ENCODE measurements at places on chromosomes 4 and X.

GRCh38 chr4:174278467-174278866 is 5.0 kb downstream of the FBXO8 start:
- DNase-seq = no peak

DNA sequence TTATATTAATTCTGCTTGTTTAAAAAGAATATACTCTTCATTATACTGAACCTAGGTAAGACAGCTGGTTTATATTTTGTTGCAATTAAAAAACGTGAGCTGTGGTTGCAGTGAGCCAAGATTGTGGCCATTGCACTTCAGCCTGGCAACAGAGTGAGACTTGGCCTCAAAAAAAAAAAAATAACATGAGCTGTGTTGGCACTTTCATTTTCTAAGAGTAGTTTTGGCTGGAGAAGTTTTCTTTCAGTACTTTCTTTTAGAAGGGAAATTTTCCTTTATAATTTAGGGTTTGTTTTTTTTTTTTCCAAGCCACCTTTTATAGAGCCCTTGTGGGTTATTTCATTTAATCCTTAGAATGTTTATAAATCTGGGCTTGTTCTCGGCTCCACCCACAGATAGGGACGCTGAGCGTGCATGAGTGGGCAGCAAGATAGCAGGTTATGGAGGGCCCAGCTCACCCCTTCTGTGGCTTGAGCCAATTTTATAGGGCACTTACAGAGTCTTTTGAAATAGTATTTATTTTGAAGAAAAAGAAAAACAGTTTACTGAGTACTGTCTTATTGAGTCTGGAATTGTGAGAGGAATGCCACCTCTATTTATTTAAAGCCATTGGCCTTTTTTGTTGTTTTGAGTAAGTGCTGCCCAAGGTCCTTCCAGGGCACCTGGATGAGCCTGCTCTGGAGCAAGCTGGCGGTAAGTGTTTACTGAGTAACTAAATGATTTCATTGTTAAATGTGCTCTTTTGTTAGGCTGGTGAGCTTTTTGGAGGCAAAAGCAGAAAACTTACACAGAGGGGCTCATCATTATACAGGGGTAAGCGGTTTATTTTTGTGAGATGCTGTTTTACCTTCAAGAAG is 60.9 kb downstream of the HTT start:
- DNase-seq = no peak

GRCh38 chr4:52510939-52511565 is 148.0 kb downstream of the USP46 start:
- no peak for DNase-seq

GRCh38 chr4:7044137-7044930 is 1.2 kb downstream of the TADA2B start:
- no peak for DNase-seq

DNA sequence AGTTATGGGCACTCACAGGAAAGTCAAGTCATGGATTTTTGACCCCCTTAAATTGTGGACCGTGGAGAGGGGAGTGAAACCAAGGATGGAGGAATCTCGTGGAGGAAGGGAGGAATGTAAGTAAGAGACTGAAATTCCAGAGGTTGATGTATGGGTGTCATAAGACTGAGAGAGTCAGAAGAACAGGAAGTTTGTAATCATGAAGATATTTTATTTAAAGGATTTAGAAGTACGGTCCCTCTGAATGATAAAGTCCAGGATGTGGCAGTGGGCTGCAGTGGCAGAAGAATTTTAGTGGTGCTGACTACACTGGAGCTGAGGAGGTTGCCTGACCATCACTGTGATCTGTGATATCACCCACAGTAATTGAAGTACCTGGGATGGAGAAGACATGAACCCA is 57.8 kb downstream of the DCLK2 start:
- DNase-seq = no peak

- no peak for DNase-seq
Observed at GRCh38 chrX:28756647-28757046, 169.4 kb downstream of the IL1RAPL1 start.

DNA sequence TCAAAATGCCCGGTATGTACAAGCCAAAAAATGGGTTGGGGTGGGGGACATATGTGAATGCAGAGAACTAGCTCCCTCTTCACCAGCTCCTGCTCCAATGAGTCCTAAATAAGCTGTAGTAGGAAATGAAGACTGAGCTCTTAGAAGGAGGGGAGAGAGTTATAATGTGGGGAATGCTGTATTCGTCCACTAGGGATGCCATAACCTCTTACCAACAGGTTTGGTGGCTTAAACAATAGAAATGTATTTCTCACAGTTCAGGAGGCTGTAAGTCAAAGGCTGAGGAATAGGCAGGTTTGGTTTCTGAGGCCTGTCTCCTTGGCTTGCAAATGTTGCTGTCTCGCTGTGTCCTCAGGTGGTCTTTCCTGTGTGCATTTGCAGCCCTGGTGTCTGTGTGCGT is 4.4 kb upstream of the INPP4B start:
- no peak for DNase-seq

- DNase-seq = no peak
Observed at GRCh38 chr4:113899271-113900070, 80.0 kb downstream of the ARSJ start.

GRCh38 chr4:35934320-35934981 is 309.9 kb downstream of the ARAP2 start:
- DNase-seq = no peak

DNA sequence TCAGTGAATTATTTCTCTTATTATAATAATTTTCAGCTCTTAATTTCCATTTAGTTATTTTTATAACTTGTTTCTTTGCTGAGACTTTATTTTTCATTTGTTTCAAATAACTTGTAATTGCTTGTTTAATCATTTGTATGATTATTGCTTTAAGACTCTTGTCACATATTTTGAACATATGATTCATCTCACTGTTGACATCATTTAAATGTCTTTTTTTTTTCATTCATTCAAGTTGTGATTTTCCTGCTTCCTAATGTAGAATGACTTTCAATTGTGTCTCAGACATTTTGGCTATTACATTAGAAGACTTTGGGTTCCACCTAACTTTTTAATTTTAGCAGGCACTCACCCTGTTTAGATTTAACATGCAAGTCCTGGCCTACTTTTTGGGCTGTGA is 234.8 kb upstream of the DIPK2B start:
- DNase-seq = no peak
